NB4 (cell line): ENCODE measurements at places on chromosomes 3 and 15.

DNA sequence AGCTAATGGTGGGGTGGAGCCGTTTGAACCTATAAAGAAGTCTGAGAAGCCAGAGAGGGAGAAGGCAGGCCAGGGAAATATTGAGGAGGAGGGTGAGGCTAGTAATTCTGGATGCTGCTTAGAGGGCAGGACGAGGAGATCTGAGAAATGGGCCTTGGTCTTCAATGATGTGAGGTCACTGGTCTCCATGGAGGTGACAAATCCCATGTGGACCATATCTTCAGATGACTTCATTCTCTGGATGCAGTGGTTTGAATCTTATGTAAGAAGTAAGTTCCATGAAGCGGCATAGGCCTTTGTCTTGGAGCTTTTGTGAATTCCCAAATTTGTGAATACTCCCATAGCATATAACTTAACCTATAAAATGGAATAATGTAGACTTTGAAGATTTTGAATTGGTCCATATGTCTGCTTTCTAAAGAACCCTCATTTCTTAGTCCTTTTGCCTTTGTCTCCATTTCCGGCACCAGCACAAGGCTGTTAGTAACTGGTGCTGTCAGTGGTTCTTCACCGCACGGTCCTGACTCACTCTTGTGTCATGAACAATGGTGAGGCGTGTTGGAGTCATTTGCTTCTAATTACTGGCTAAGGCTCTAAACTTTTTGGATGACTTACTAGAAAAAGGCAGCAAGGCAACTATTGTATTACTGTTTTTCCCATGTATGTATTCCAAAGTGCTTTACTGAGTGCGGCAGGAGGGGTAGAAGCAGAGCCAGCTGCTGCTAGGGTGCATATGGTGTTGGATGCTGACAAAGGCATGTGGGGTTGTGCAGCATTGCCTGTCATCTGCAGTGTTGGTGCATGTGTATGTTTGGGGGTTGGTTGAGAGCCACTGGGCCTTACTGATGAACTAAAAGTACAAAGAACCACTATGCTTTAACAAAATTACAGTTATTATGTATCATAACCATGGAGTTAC, 279.3 kb upstream of the C2CD4B start:
- DNase-seq: no peak

GRCh38 chr3:18069568-18069967, 327.1 kb upstream of the TBC1D5 start:
- no peak for DNase-seq

GRCh38 chr3:189369636-189370035, 197.9 kb downstream of the TPRG1 start:
- peak; percentile 65 for DNase-seq

DNA sequence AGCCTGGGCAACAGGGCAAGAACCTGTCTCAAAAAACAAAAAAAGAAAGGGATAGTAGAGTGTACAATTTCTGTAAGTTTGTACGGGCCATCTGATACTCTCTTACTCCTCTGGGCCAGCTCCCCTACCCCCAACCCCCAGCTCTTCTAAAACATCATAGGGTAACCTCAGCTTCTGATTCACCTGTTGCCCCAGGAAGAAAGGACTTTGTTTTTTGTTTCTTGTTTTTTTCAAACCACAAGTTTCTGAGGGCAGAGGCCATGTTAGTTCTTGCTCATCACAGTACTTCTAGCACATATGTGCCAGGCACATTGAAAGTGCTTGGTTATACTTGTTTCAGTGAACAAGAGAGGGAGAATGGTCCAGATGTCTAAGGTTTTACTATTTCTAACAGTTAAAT, 20.2 kb downstream of the ATOSA start:
- DNase-seq: no peak

GRCh38 chr3:45145681-45146614, at the start of gene CDCP1:
Gene CDCP1 (minus strand): TSS chr3:45146378. CDS start chr3:45146287, 91 bp downstream.
- no peak for DNase-seq

GRCh38 chr15:73927003-73927475, 777 bp downstream of the LOXL1 start:
- peak; percentile 57 for DNase-seq

DNA sequence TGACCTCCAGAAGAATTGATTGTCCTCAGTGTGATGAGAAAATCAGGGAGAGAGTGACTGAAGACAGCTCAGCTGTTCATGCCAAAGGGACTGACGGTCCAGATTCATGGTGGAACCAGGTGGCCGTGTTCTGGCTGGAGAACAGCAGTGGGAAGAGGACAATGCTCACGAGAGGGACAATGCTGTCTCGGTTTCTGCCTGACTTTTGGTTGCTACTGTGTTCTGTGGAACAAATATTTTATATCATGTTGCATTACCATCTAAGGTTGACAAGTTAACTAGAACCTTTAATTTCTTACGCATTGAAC, 58.0 kb upstream of the ULK4 start:
- no peak for DNase-seq

GRCh38 chr15:56839641-56840040, 78.8 kb upstream of the TCF12 start:
- DNase-seq: no peak

DNA sequence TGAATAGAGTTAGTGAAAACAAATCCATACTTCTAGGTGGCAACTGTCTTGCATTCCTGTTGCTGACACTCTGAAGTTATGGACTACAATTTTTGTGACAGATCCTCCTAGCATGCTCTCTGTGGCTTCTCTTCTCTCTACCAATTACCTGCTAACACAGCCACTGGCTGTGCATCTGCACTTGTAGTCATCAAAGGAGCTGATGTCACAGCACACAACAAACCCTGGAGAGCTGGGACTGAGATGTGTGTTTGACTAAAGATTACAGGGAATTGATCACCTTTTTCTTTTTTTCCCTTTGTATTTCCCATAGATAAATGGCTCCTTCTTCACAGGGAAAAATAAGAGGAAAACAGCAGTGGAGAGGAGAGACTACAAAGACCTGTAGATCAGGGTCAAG, 278.4 kb upstream of the CCDC54 start:
- DNase-seq: no peak

- no peak for DNase-seq
Observed at GRCh38 chr3:157930000-157930780, 176.0 kb downstream of the SHOX2 start.

DNA sequence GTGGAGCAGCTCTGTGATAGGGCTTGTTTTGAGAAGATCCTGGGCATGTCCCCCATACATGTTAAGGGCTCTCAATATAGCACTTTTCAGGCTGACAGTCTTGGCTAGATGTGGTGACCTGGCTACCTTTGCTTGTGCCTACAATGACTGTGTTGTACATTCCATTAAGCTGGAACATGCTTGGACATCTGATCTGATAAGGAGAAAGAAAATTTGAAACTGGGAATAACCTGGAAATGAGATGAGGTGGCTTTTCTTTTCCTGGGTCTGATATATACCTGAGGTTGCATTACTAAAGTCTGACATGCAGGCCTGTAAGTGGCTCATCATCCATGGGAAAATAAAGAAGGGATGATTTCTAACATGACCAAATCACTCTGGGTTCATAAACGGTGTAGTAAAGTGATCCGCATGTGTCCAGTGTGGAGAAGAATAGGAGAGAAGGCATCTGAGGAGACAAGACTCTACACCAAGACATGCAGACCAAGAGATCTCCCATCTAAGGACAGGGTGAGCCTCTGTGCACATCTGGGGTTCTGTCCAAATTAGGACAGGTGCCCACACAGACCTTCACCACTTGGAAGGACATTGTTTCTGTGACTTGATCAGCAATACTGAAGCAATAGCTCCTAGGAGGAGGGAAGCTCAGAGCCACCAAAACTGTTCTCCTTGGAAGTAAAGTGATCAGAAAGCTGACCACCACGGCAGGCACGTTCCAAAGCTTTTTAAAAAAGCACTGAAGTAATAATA, 62.0 kb downstream of the KLHL6 start:
- DNase-seq: no peak

GRCh38 chr3:126431103-126431534, 36.4 kb downstream of the CFAP100 start:
- DNase-seq: no peak

DNA sequence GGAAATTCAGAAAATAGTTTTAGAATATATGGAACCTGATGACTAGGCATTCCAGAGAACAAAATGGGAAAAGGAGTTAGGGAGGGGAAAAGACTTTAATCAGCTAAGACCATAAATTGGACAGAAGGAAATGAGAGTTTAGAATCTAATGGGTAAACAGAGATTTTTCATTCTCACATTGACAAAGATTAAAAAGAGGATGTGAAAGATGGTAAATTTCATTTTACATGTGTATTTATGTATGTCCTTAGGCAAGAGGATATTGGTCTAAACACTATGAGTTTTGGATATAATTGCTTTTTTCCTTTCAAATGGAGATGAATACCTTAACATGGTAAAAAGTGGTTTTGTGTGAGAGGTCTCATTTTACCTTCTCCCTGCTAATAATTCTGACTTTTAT, 1021.9 kb downstream of the NSUN3 start:
- no peak for DNase-seq

DNA sequence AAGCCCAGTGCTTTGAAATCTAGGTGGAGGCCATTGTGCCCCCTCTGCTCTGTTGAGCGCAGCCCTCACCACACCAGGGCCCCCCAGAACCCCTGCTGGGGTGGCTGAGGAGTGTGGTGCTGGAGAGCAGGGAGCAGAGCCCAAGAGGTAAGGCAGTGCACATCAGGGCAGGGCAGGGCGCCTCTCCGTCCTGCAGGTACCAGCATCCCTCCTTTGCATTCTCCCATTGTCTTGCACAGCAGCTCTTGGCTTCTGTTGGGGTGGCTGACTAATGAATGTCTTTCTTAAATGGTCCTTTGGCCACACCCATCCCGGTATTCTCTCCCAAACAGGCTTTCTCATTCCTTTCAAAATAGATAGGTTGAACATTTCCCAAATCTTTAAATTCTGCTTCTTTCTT, 41.4 kb upstream of the GABRG3 start:
- DNase-seq: no peak

DNA sequence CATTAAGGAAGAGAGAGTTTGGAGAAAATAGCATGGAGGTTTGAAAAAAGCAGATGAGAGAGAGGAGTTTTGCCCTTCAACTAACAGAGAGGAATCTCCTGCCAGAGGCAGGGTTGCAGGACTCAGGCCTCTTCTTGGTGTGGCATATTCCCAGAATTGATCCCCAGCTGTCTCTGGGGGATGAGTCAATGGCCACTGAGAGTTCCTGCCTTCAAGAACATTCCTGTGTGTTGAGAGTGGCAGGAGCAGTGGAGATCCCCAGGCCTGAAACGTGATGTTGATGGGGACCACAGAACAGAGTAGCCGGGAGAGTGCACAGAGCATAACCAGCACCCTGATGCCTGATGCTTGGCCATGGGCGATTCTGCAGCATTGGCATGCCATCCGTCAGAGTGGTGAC, 348.4 kb upstream of the THBS1 start:
- no peak for DNase-seq

GRCh38 chr3:184506561-184506991, 55.0 kb upstream of the EPHB3 start:
- DNase-seq: no peak

- DNase-seq: no peak
Observed at GRCh38 chr15:41832875-41833274, 5.0 kb downstream of the JMJD7 start.

GRCh38 chr3:112038863-112039262, 4.3 kb downstream of the TMPRSS7 start:
- no peak for DNase-seq

- DNase-seq: no peak
Observed at GRCh38 chr3:36482880-36483279, 102.6 kb downstream of the STAC start.

- DNase-seq: no peak
Observed at GRCh38 chr3:167808910-167809309, 73.4 kb downstream of the SERPINI1 start.

DNA sequence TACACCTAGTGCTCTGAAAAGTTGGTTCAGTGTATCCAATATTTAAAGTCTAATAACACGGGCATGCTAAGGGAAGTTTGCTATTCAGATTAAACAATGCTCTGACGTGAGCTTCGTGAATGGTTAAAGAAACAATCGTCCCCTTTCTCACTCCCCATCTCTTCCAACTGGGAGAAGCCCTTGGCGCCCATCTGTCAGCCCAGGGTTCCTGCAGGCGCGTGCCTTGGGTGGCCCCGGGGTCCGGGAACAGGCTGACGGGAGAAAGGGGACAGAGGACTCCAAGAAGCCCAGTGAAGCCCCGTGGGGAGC, 413 bp downstream of the SEC22C start:
- DNase-seq: no peak

DNA sequence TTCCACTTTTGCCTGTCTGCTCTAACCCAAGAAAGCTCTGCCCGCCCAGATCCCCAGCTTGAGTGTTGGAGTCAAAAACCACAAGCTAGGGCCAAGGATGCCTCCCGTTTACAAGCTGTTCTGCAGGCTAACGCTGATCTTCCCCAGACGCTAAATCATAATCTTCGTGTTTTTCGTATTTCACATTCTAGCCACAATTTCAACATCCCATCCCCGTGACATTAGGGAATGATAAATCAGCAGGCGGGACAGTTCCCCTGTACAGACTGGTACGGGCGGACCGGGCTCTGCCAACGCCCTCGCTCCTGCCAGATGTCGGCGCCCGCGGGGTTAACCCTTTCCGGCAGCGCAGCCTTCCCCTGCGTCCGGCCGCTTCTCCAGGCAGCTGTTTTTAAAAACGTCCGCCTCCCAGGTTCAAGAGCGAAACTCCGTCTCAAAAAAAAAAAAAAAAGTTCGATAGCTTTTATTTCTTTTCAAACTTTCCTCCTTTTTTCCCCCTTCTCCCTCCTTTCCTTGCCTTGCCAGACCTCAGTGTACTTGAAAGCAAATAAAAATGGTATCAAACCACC, 81.0 kb upstream of the BNC1 start:
- DNase-seq: peak; percentile 69

DNA sequence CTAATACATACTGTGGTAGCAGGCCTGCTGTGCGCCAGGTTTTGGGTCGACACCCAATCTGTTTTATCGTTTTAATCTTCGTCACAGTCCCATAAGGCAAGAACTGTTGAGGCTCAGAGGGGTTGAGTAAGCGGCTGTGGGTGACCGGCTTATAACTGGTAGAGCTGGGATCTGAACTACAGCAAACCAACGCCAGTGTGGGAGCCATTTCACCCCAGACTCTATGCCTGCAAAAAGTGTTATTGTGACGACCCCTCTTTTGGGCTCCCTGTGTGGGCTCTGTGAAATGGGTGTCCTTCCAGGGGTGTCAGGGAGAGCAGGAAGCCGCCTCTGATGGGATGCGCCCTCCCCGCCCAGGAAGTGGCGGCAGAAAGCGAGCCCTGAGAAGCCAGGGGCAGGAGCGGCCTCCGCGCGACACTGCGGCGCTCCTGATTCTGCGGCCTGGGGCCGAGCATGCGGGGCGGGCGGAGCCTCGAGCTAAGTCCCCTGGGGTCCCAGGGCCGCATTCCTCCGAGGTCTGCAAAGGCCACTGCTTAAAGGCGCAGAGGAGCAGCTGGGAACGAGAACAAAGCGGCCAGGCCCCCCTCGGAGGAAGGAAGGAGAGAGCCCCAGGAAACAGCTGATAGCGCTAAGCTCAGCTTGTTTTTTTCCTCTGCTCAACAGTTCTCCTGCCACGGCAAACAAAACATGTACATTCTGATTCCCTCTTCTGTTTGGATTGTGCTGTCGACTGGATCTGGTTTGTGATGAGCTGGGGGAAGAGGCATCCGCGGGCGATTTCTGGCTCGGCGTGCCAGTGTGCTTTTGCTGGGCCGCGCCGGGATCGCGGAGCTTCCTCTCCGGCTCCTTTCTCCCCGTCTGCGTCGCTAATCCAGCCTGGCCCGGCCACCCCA, 33.9 kb downstream of the GRK7 start:
- peak; percentile 93 for DNase-seq

GRCh38 chr3:46470831-46471230, 6.1 kb upstream of the LTF start:
- no peak for DNase-seq

GRCh38 chr15:75235051-75235673, 23.0 kb upstream of the GOLGA6C start:
- no peak for DNase-seq
